ENCODE measurements at places on chromosomes 12 and 14.

DNA sequence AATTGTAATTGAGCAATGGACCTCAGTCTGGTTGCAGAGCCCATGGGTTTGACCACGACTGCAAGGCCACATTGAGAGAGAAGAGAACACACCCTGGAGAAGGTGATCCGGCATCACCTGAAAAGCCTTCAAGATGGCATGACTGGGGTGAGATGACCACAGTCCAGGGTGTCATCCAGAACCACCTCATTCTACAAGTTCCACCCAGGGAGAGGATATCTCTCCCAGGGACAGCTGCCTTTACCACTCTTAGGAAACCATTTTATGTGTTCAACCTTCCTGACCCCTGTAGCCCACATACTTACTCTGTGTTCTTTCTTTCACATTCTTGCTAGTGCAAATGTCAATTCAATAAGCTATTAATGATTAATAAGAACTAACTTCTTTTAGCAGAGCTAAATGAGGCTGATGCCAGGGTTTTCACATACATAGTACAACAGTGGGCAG lies 43.4 kb upstream of the CPM start:
- no peak for DNase-seq

DNA sequence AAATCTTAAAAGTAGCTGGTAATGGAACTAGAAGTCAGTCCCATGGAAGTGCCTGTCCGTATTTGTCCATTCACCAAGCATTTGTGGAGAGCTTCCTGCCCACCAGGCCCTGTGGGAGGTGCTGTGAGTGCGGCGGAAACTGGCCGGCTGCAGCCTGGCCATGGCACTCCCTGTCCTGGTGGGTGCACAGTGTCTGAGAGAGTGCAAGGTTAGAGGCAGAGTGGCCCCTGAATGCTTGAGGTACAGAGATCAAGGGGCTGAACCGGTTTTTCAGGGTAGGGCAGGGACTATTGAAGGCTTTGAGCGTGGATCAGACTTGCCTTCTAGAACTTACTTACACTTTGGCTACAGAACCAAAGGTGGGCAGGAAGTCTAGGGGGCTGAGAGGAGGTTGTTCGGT lies 92.9 kb downstream of the ESR2 start:
- no peak for DNase-seq

- DNase-seq, result no peak
Observed at GRCh38 chr12:51801027-51801426, 47.5 kb downstream of the FIGNL2 start.

GRCh38 chr14:102873131-102873530 lies 49.3 kb upstream of the AMN start:
- DNase-seq, result no peak

GRCh38 chr12:4379405-4379804 lies at the start of gene FGF23:
FGF23 (minus strand) TSS chr12:4379712; CDS start chr12:4379582, 130 bp downstream.
- peak; percentile 63 for DNase-seq

- DNase-seq, result no peak
Observed at GRCh38 chr12:85509857-85510256, 229.8 kb downstream of the ALX1 start.

- DNase-seq, result no peak
Observed at GRCh38 chr14:71121711-71122110, 214.5 kb downstream of the PCNX1 start.

DNA sequence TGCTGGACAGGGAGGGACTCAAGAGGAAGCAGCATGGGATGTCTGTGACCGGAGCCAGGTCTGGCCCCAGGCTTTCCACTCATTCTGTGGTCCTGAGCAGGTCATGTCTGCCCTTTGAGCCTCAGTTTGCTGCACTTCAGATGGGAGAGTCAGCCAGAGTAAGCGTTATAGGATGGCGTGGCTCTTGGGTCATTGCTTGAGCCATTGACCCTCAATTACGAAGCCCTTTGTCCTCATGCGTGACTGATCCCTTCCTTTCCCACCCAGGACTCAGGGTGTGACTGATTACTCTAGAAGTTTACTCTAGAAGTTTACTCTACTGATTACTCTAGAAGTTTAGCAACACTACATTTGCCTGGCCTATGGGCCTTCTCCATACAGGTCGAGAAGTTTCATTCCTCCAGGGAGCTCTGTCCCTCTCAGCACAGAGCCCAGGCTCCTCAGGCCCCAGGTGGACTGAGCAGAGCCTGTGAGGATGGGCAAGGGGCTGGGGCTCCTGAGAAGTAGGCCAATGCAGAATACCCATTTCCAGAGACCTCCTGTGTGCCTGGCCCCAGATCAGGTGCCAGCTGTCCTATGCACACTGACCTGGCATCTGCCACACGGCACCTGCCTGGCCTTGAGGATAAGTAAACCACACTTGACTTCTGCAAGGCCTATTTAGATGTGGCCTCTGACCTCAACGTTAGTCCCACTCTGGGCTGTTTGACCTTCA lies 7.6 kb upstream of the IFI27 start:
- no peak for DNase-seq

GRCh38 chr12:88063375-88063774 lies 34.2 kb upstream of the C12orf50 start:
- DNase-seq, result no peak

DNA sequence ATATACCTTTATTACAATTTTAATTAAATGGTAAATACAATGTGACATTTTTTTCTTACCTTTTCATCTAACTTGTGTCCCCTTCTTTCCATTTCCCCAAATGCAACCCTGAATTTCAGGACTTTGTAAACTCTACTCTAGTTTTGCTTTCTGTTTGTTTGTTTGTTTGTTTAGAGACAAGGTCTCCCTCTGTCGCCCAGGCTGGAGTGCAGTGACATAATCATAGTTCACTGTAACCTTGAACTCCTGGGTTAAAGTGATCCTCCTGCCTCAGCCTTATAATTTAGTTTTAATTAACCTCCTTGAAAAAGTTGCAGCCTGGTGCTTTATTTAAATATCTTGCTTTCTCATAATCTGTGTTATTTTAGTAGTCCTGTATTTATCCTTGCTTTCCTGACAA lies 59.0 kb upstream of the MON2 start:
- DNase-seq, result no peak

- DNase-seq, result no peak
Observed at GRCh38 chr12:88693837-88694445, 113.7 kb upstream of the KITLG start.

DNA sequence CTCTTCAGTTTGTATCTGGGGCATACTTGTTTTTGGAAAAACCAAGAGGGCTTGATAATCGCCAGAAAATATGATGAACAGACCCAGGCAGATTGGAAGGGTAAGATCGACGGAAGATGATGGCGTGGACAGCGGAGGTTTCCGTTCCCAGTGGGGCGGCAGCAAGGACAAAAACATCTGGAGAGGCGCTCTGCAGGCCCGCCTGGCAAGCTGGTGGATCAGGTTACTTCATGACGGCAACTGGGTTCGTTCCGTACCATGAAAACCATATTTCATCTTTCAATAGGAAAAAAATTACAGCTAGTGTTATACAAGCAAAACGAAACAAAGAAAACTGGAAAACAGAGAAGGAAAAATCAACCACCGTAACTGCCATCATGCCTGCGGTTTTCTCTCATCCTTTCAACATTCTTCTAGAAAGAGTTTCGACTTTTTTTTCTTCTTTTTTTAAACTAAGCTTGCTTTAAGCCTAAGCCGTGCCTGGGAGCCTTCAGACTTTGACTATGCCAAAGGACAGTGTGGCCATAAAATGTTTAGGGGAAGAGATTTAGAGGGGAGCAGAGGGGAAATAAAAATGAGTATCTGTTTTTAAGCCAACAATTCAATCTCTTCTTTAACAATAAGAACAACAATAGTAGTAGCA lies 210.5 kb downstream of the FOXN3 start:
- DNase-seq, result no peak

DNA sequence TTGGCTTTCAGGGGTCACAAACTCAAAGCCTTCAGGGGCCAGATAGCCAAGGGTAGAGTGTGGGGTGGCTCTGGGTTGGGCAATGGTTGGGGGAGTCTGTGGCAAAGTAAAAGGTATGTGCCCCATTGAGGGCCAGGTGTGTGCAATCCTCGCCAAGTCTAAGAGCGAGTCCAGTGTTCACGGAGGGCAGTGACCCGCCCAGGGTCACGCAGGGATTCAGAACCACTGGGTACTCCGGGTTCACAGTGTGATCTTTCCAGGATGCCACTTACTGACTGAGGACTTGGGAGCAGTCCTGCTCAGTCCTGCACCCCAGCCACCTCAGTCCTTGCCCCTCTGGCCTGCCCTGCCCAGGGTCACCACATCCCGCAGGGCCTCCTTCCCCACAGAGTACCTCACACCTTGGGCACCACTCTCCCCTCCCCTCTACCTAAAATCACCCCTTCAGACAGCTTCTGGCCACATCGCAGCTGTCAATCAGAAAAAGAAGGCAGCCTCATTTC lies 15.7 kb downstream of the ZDHHC22 start:
- DNase-seq, result no peak

DNA sequence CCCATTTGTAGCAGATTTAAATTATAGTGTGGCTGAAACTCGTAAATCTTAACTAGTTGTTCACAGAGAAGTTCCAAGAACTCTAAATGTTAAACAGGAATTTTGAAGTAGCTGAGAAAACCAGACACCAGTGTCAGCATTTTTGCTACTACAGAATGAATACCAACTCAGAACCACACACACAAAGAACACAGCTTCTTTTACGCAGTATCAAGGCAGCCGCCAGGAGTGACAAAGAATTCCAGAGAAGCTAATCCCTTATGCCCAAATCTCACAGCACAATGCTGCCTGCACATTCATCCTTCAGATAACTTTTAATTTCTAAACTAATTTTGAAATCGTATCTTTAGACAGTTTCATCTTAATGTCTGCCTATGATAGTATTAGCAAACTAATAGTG lies 37.4 kb downstream of the SLC6A15 start:
- DNase-seq, result peak; percentile 51

DNA sequence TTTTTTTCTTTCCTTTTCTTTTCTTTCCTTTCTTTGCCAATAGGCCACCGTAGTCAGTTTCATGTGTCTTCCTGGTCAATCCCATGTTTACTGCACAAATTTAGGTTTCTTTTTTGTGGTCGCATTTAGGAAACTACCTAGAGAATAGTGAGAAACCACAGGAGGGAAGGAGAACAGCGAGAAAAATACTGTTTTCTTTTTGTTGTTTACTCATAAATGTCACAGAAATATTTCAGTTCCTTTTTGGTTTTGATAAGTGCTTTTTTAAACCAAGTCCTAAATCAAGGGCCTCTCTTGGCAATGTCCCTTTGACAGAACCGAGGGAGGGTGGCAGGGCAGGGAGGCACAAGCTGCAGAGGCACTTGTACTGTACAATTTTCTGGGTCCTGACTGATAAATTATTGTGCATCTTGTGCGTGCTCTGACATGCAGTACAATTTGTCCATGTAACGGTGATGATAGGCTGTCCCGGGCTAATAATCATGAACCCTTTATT lies 326.1 kb downstream of the CACNA1C start:
- no peak for DNase-seq

- DNase-seq, result no peak
Observed at GRCh38 chr12:54282949-54283593, 2.5 kb downstream of the HNRNPA1 start.
